GDM1 (cell line): ENCODE measurements at places on chromosomes 3 and 15.
A peak's percentile ranks its signal among the peaks of the same experiment; 100 is the strongest.

GRCh38 chr3:152554980-152555379 lies 280.0 kb upstream of the P2RY1 start:
- no peak for DNase-seq

- DNase-seq = no peak
Observed at GRCh38 chr3:156646958-156647357, 27.4 kb upstream of the TIPARP start.

- no peak for DNase-seq
Observed at GRCh38 chr3:4656626-4657328, 163.6 kb downstream of the ITPR1 start.

- DNase-seq = no peak
Observed at GRCh38 chr3:151395806-151396205, 11.3 kb upstream of the P2RY12 start.

DNA sequence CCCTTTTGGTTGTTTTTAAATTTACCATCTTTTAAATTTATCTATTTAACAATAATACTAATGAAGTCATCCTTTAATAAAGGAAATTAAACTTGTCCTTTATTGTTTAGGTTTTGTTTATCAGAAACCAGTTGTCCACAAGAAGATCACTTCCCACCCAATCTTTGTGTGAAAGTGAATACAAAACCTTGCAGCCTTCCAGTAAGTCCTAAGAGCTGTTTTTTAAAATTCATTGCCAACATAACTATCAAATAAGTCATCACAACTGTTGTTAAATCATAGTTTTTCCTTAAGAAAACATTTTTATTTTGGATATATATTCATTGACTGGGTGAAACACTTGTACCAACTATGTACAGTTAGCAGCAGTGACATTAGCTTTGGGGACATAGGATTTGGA lies 59.4 kb downstream of the CALML4 start:
- DNase-seq = no peak

DNA sequence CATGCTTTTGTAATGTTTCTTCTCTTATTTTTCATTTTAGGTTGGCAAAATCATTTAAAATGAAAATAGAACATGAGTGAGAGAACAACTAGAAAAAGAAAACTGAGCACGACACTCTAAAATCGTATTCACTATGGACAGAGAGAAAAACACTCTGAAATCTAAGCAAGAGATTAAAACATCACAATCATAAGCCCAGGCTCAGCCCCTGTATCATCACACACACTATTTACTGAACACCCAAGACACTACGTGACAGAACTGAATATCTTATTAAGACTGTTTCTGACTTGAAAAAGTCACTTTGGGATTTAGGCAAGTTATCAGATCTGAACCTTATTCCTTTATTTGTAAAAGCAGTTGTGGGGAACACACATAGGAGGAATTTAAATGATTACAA lies 82.6 kb upstream of the PLXND1 start:
- no peak for DNase-seq

DNA sequence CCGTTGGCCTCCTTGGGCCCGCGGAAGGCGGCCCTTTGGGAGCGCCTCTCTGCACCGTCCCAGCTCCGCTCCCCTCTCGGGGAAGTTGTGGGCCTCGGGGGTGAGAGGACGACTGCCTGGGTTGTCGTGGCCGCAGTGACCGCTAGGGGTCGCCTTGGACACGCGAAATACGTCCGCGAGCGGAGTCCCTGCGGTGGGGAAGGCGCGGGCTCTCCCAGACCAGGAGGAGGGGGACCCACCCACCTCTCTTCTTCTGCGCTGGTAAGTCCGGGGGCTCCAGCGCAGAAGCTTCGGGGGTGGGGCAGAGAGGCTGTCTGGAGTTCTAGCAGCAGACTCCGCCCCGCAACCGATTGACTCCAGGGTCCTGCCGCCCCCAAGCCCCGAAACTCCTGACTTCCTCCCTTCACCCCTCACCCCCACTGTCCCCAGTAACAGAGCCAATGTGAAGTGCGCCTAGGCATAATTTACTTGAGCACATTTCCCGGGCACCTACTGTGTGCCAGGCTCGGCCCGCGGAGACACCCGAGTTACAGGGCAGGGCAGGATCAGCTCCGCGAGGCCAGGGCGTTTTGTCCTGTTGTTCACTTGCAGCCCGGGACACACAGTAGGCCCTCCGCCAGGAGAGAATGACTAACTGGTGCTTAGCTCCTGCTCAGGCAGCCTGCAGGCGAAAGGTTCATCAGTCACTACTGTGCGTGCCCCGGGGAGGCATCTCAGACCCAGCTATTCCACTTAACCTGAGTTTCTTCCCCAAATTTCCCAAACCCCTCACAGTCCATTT lies 32.8 kb downstream of the DNASE1L3 start:
- peak; percentile 60 for DNase-seq

- no peak for DNase-seq
Observed at GRCh38 chr15:27563765-27564370, 535.2 kb downstream of the OCA2 start.

DNA sequence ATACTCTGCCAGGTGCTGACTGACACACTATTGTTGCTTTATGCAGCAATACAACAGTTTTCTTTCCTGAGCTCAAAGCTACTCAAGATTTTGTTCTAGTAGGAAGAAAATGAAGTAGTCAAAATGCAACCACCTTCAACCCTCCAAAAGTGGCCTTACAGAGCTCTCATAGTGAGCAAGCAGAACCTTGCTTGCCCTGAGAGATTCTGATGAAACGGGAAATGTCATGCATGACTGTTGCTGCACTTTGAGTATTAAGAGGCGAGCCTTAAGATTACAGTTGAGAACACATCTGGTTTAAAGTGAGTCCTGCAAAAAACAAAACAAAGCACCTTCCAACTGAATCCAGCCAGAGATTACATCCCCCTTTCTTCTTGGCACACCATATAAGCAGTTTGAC lies 29.7 kb downstream of the MINDY4B start:
- no peak for DNase-seq

GRCh38 chr3:176147251-176147650 lies 1050.0 kb downstream of the TBL1XR1 start:
- DNase-seq = no peak

DNA sequence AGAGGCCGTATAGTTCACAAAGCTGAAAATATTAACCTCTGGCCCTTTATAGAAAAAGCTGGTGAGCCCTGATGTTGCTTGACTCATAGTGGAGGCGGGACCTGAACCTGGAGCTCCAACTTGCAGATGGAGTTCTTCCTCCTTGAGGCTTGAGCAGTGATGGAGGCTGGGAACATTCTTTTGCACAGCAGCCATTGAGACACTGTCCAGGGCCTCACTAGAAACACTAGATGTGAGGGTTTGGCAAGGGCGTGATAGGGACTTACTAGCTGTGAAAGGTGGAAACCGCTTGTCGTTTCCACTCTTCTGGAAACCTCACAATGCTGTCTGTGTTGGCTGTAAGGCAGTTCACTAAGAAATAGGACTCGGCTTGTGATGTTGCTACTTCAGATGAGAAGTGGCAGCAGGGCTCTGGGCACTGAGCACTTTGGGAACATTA lies 12.5 kb downstream of the SMAD6 start:
- DNase-seq = no peak

GRCh38 chr3:81186412-81186811 lies 575.0 kb downstream of the GBE1 start:
- no peak for DNase-seq

DNA sequence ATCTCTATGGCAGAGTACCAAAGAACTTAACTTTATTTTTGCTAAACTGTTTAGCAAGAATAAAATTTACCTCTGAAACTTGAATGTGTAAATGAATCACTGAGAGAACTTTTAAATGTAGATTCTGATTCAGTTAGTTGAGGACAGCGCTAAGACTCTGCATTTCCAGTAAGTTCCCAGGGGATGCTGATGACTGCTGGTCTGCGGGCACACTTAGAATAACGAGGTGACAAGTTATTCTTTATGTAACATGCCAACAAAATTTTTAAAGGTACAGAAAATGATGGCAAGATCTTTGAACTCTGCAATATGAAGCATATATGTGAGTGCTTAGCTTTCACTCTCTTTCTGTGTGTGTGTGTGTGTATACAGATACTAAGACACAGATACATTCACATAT lies 56.4 kb downstream of the TGFBR2 start:
- DNase-seq = no peak

GRCh38 chr3:129644836-129645235 lies 38.4 kb upstream of the PLXND1 start:
- no peak for DNase-seq

DNA sequence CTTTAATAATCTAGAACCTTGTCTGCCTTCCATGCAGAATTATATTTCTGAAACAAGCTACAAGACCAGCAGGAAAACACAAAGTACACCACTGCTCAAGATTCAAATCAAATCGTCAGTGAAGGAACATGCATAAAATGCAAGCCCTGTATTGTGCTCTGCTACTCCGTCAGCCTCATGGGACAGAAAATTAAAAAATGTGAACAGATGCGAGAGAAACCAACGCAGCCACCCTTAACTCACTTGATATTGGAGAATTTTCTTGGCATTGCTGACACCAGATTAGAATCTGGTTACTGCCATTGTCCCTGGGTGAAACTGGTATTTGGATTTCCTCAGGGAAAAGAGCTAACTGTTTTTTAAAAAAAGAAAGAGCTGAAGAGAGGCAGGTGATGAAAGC lies 23.6 kb downstream of the ANXA2 start:
- DNase-seq = no peak

GRCh38 chr3:178673529-178673928 lies 137.3 kb downstream of the KCNMB2 start:
- no peak for DNase-seq

- no peak for DNase-seq
Observed at GRCh38 chr15:26391567-26392194, 381.2 kb downstream of the GABRB3 start.

DNA sequence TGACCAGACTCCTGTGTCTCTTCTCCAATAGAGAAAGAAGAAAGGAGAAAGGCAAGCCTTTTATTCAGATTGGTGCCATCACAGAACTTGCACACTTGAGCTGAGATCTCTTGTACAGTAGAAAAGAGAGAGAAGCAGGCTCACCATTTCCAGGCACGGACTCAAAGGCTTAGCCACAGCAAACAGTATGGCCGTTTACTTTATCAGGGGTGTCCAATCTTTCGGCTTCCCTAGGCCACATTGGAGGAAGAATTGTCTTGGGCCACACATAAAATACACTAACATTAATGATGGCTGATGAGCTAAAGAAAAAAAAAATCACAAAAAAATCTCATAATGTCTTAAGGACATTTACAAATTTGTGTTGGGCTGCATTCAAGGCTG lies 5.0 kb downstream of the IFT80 start:
- no peak for DNase-seq

- no peak for DNase-seq
Observed at GRCh38 chr3:69391554-69391953, 5.7 kb upstream of the FRMD4B start.

GRCh38 chr15:92571824-92572223 lies 83.8 kb downstream of the FAM174B start:
- no peak for DNase-seq

DNA sequence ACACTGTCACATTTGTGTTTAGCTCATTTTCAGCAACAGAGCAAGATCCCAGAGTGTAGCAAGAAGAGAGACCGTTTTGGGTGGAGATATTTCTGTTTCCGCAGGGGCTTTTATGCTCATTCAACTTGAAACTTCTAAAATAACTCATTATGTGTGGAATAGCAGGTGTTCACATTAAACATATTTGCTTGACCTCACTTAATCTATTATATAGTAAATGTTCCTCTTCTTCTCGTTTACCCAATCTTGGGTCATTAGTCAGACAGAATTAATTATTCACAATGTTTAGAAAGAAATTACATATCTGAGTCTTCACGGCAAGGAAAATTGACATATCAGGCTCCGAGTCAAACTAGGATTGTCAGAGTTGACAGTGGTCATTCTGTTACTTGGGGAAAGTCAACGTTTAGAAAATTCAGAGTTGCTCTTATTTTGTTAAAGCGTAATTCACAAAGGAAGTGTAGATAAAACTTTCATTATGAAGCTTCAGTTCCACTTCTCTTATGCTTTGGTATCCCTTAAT lies 222.9 kb downstream of the TPRG1 start:
- DNase-seq = no peak

- DNase-seq = no peak
Observed at GRCh38 chr15:101600035-101600434, 52.1 kb downstream of the TM2D3 start.

DNA sequence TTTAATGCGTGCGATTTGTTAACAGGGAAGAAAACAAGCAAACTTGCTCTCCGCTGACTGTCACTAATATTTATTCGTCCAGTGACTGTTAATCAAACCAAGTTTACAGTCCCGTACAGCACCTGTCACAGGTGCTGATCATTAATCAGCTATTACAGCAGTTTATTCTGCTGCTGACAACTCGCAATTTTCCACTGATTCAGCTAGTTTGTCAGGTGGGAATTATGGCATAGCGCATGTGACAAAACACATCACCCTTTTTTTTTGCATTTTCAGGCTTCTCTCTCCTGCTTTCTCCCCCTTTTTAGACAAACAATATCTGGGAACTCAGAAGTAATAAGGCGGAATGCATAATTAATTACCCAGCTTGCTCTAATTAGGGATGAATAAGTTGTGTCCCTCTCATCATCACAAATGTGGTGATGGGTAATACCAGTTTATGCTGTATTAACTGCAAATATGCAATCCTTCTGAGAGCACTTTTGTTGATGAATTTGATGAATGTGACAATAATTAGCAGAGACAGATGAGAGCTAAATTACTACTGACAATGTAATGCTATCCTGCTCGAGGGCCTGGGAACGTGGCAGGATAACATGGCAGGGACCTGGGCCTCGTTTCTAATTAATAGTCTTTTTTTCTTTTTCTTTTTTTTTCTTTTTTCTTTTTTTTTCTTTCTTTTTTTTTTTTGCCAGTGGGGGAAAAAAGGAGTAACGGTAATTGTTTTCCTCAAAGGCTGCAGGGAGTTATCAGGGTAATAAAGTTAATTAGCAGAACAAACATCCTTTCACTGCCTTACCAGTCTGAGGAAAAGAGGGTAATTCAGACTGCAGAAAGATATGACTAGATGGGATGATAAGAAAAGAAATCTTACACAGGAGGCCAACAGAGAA lies 150.3 kb upstream of the SOX2 start:
- no peak for DNase-seq

- no peak for DNase-seq
Observed at GRCh38 chr3:65712140-65712539, 326.6 kb downstream of the MAGI1 start.

GRCh38 chr3:48258530-48258929 lies 17.6 kb downstream of the ZNF589 start:
- DNase-seq = no peak

- DNase-seq = peak; percentile 45
Observed at GRCh38 chr15:74403991-74404563, 29.7 kb downstream of the SEMA7A start.

GRCh38 chr3:62553811-62554210 lies 180.5 kb upstream of the FEZF2 start:
- no peak for DNase-seq

- DNase-seq = no peak
Observed at GRCh38 chr3:157300981-157301663, 135.5 kb upstream of the PTX3 start.

- no peak for DNase-seq
Observed at GRCh38 chr3:194470615-194471014, 16.2 kb downstream of the ATP13A3 start.

- DNase-seq = no peak
Observed at GRCh38 chr3:57910990-57911389, 97.2 kb upstream of the FLNB start.

- no peak for DNase-seq
Observed at GRCh38 chr3:177350121-177350520, 152.8 kb upstream of the TBL1XR1 start.
